Caco-2 (cell line): ENCODE measurements at places on chromosomes 1 and 21. TPM values are rescaled to one million over a fixed set of nuclear protein-coding genes. Genes with fewer than 3 reads are reported as not detected.

DNA sequence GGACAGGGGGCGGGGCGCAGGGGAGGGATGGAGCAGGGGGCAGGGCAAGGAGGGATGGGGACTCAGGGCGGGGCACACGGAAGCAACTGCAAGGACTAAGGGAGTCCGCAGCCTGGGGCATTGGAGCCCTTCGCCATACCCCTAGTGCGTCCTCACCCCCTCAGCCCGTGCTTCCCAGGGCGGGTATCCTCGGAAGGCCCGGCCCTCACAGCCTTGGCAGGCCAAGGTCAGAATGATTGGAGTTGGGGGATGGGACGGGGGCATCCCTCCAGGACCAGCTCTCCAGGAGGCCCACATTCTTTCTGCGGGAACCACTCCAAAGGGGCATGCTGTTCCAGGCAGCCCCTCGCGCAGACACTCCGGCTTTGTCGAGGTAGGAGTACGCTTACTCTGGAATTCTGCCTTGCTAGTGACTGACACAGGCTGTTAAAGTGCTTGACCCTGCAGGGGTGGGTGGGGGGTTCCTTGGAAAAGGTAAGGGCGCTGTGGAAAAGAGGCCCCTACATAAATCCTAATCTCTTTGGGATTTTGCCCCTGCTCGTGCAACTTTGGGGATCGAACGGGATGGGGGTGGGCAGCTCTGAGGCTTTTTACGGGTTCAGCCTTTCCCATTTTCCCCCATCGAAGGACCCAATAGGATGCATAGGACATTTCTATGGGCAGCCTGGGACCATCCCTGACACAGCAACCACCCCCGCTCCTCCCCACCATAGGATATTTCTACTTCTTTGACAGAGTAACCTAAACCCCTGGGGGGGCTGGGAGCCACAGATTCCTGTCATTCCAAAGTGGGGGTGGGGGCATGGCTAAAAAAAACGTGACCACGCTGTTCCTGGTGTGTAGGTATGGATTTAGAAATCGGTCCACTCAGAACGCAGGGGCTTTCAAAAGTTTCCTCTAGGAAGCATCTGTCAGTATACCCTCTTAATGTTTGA lies 738 bp upstream of the TRIM11 start:
- H3K27me3 ChIP-seq, result no peaks in the 10 kb centered on the region
- DNase-seq, result peak; percentile 48
- H3K4me1 ChIP-seq, result peaks cover 26% of the 10 kb centered on the region
- H3K4me3 ChIP-seq, result peak overlapping the region; percentile 99
- H3K27ac ChIP-seq, result peak overlapping the region; percentile 93
- H3K36me3 ChIP-seq, result peaks cover 6% of the 10 kb centered on the region

DNA sequence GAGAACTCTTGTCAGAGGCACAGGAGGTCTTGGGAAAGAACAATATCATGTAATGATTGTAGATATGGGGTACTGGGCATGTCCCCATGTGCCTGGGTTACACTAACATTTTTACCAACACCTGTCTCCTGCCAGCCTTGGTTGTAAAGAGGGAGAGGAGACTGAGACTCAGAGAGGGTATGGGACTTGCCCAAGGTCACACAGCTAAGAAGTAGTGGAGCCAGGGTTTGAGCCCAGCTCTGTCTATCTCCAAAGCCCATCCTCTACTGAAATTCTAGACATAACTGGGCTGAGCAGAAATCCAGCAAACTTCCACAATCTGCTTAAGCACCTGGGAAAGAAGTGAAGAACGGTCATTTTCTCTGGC lies 2.6 kb upstream of the THEMIS2 start:
- H3K27me3 ChIP-seq, result no peaks in the 10 kb centered on the region
- no peak overlapping the region for H3K27ac ChIP-seq
- no peak for DNase-seq
- no peaks in the 10 kb centered on the region for H3K4me1 ChIP-seq
- H3K4me3 ChIP-seq, result no peak overlapping the region

Gene KRTAP19-1
- not detected in 2 replicates for total RNA-seq

DNA sequence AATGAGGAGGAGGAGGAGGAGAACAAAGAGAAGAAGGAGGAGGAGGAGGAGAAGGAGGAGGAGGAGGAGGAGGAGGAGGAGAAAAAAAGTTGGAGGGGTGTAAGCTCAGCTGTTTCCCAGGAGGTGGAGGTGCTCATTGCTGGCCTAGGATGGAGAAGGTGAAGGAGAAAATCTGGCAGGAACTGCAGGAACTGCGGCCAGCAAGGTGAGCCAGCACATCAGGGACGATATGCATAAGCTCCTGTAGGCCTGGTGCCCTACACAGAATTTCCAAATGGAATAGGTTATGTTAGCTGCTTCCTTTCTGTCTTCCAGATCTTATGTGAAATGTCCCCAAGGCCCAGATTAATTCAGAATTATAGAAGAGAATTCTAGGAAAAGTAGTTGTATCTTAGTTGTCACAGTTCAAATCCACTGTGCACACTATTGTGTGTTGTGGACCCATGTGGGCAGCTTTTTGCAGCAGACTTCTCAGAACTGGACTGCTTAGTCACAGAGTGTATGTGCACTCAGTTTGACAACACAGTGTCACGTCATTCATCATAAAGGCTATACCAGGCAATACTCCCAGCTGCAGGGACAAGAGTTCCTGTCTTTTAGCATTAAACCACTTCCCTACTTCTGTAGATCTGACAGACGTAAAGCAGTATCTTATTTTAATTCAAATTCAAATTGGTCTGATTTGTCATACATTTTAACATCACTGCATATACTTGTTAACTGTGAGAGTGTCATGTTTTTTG lies 303.7 kb downstream of the HLX start:
- no peak overlapping the region for H3K27ac ChIP-seq
- no peaks in the 10 kb centered on the region for H3K27me3 ChIP-seq
- no peaks in the 10 kb centered on the region for H3K4me1 ChIP-seq
- H3K4me3 ChIP-seq, result no peak overlapping the region

DNA sequence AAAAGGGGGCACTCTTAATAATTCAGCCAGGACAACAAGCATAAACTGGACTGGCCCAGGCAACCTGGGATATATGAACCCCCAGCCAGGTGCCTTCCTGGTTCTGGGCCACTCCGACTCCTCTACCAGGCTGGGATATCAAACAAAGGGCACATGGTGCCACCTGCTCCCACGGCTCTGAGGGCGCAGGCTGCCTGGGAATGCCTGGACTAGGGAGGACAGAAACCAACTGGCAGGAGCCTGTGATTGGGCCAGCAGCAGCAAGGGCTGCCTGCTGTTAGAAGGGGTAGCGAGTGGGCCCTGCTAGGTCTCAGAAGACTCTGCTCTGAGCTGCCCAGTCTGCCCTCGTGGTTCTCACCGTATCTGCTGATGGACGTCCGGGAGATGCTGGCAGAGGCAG lies 123.2 kb upstream of the CD34 start:
- no peaks in the 10 kb centered on the region for H3K36me3 ChIP-seq
- no peak overlapping the region for H3K4me3 ChIP-seq
- H3K4me1 ChIP-seq, result no peaks in the 10 kb centered on the region
- no peaks in the 10 kb centered on the region for H3K27me3 ChIP-seq
- DNase-seq, result no peak

Gene CRP
- total RNA-seq, result not detected in 2 replicates

Gene GJA8
- not detected in 2 replicates for total RNA-seq
